ENCODE measurements at places on chromosomes 12 and 14.

GRCh38 chr14:99718811-99719192 lies 34.7 kb downstream of the CYP46A1 start:
- DNase-seq, result no peak

- DNase-seq, result no peak
These were observed 237.9 kb downstream of the IPO8 start for GRCh38 chr12:30457621-30458289.

DNA sequence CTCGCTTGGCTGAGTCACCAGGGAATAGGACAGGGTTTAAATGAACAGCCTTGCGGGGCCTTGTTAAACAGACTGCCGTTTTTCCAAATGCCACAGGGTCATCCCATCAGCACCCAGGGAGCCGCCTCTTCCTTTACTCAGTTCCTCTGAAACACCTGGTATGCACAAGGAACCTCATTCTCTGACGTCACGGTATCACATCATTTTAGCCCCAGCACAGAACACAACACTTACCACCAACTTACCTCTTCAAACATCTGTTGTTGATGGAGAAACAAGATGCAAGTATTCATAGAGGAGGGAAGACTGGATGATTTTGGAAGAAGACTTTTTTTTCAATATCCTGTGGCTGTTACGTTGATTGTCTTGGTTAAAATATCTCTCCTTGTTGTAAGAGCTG lies 535.3 kb upstream of the TMEM132C start:
- DNase-seq, result no peak

DNA sequence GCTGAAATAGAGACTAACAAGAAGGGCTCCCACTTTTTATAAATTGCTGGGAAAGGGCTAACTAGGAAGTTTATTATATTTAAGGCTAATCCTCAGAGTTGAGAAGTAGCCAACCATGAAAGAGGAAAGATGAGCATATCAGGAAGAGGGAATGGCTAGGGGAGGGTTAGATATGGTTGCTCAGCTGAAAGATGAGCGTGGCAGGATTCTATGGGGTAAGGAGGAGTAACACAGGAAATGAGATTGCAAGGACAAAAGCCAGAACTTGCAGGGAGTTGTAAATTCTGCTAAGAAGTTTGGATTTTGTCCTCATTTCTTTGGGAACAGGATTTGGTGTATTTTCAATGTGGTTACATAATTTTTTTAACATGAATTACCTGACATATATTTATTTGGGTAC lies 127.4 kb upstream of the ATP2B1 start:
- DNase-seq, result no peak

- DNase-seq, result no peak
These were observed 216.0 kb upstream of the PRKD1 start for GRCh38 chr14:30143627-30144026.

- DNase-seq, result no peak
These were observed 52.9 kb downstream of the SERPINA3 start for GRCh38 chr14:94665121-94665520.

- DNase-seq, result no peak
These were observed 3.4 kb downstream of the HSD17B6 start for GRCh38 chr12:56766535-56766934.

GRCh38 chr14:54877015-54877702 lies 25.5 kb downstream of the GCH1 start:
- no peak for DNase-seq

DNA sequence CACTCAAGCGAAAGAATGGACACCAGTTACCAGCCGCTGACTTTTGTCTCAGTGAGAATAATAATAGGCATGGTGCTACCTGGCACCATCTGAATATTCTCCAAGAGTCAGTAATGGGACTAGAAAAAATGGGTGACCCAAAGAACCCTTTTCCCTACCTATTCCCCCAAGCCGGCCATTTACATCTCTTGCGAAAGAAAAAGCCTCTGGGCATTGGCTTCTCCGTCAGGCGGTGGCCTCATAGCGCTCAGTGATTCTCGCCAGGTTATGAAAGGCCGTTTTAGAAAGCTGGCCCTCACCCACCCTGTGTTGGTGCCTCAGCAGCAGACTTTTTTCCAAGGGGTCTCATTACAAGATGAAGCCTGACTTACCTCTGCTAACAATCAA lies 523 bp upstream of the SLC6A15 start:
- DNase-seq, result peak; percentile 50

- DNase-seq, result no peak
These were observed 24.6 kb upstream of the APOF start for GRCh38 chr12:56387152-56387736.

DNA sequence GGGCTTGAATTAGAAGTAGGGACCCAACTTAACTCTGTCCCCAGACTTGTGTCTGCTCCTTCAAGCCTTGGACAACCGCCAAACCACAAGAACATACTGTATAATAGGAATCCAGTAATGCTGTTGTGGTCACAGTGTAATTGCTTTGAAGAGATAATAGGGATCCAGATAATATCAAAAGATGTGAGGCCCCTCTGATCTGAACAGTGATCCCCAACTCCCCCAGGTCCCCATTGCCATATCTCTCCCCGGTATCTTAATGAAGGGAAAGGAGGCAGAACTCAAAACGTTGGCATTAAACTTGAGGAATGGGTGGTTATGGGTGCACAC lies 8.5 kb upstream of the PLEKHH1 start:
- DNase-seq, result no peak

DNA sequence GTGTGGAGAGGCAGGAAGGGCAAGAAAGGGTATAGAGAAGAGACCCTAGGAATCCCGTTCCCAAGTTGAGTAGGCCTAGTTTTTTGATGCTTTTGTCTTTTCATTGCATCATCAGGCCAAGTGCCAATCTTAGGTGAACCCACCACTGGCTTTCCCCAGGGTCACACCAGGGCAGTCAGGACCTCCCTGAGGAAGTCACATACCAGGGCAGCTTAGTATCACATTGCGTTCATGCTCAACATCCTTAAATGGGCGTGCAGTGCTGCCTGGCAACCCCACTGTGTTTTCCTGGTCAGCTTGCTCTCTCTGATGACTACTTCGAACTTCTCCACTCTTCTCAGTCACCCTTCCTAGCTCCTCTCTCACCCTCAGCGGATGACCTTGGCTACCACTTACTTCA lies 9.0 kb downstream of the ASIC1 start:
- no peak for DNase-seq

GRCh38 chr12:65740873-65741600 lies 83.2 kb upstream of the HMGA2 start:
- no peak for DNase-seq

DNA sequence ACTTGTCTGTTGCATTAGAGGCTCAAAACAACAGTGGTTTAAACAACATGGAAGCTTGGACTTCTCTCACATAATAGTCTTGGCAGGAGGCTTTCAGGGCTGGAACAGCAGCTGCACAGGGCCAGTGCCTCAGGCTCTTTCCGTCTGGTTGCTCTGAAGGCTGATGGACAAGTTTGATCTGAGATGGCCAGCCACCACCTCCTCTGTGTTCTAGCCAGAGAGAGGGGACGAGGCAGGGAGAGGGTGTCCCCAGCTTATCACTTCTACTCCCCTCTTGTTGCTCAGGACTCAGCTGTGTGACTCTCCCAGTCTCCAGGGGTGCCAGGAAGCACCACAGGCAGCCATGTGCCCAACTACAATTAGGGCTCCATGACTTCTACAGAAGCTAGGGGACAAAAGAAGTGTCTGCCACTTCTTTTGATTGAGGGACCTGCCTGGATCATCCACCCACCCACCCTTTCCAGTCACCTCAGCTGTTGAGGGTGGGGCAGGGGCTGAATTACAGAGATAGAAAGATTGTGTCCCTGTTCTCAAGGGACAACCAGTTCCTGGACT lies 46.6 kb downstream of the SMIM41 start:
- DNase-seq, result no peak

- DNase-seq, result no peak
These were observed 337.9 kb downstream of the NRXN3 start for GRCh38 chr14:78508023-78508422.

GRCh38 chr12:93166541-93167307 lies 211.0 kb upstream of the NUDT4 start:
- DNase-seq, result no peak

DNA sequence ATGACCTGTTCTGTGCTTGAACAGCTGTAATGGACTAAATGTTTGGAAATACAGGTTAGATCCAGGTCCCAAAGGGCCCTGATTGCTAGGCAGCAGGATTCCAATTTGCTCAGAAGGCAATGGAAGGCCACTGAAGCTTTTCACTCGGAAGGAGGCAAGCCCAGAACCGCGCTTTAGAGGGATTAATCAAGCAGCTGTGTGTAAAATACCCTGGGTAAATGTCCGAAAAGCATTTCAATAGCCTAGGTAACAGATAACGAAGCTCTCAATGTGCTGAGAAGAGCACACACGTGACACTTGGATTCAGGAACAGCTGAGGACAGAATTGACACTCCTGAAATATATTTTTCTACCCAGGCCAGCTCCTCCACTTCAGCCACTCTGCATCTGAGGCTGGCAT lies 436.1 kb downstream of the TMEM132D start:
- no peak for DNase-seq

- DNase-seq, result no peak
These were observed 142.7 kb upstream of the SEL1L start for GRCh38 chr14:81676395-81676794.

DNA sequence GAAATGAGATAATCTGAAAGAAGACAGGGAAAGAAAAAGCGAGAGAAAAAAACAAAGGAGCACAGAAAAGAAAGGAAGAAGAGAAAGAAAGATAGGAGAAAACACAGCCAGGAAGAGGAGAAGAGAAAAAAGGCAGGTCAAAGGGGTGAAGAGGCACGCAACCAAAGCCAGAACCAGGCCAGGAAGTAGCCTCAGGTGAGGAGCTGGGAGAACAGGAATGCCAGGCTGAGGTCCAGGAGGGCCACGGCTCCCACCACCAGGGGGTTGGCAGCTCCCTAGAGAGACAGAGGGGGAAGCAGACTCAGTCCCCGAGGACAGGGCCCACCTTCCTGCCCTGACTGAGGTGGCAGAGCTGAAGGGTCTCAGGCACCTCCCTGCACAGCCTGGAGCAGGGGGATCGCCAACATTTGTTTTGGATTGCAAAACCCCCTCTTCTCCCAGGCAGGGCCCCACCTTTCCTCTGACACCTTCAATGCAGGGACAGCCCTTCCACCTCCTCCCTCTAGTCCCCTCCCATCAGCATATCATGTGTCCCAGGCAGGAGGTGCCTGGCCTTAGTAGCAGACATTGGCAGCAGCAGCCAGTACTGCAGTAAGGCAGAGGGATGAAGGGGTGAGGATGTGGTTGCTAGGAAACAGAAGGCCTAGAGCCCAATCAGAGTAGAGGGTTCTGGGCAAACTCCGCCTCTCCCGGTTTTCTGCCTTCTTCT lies 2.0 kb upstream of the AP1G2 start:
- DNase-seq, result peak; percentile 78

- DNase-seq, result no peak
These were observed 3.5 kb upstream of the GYS2 start for GRCh38 chr12:21608196-21608595.

GRCh38 chr14:24207104-24207551 lies 1.6 kb downstream of the TSSK4 start:
- no peak for DNase-seq

- DNase-seq, result no peak
These were observed 214.4 kb downstream of the BCL11B start for GRCh38 chr14:99057576-99058083.

GRCh38 chr12:95890958-95891357 lies 32.2 kb downstream of the SNRPF start:
- DNase-seq, result no peak

DNA sequence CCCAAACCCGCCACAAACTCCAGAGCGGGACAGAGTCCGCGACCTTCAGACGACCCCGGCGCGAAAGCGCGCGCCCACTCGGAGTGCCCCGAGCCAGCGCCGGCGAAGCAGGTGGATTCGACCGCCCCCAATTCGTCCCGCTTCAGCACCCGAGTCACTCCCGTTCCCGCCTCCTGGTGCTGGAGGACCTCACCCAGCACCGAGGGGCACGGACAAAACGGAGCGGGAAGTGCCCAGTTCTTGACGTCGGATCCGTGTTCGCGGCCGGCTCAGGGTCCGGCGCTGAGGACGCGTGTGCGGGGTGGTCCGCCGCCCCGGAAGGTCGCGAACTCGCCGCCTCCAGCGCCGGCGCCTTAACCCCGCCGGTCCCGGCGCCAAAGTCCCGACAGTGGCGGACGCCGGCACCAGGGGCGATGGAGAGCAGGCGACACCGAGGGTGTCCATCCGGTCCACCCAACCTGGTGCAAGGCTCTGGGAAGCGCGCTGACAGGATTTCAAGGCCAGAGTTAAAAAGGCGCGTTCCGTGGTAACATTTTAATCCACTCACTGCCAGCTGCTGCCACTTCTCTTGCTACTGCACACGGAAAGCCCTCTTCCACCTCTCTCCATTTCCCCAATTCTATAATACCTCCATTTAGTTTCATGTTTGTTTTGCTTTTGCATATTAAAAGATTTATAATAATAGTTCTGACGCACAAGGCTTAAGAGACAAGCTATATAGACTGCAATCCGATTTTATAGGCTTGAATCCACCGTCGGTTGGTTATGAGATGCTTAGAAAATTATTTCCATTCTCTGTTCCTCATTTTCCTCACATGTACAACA lies 240.0 kb upstream of the CPNE8 start:
- DNase-seq, result no peak

GRCh38 chr14:55026441-55026792 lies 482 bp downstream of the WDHD1 start:
- DNase-seq, result no peak

GRCh38 chr12:87704374-87704773 lies 324.8 kb downstream of the C12orf50 start:
- no peak for DNase-seq

GRCh38 chr14:96806836-96807235 lies 9.7 kb downstream of the VRK1 start:
- DNase-seq, result no peak

- no peak for DNase-seq
These were observed 129.6 kb upstream of the CDKN3 start for GRCh38 chr14:54267172-54267571.

DNA sequence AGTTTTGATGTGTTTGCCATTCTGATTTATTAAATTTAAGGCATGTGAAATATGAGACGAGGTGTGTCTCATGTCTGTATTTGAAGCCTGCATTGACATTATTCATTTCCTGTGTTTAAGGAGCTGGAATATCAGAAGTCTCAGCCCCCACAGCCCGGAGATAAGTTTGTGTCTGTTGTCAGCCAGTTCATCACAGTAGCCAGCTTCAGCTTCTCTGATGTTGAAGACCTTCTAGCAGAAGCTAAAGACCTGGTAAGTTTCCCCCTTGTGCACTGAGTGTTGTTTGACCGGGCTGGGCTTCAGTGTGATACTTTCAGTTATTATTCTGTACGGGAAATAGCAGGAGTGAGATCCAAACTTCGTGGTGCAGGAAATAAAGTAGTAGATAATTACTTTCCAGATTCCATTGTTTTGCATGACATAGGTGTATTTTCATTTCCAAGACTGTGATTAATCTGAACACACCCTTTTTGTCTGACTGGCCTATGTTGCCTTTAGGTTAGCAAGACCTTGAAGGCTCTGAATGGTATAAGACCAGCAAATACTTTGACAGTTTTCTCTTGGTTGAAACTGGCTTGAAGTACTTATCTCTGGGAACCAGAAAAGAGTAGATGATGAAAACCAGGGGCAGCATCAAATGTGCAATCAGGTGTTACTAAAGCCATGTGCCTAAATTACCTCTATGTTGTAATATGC lies 101.5 kb downstream of the GPR135 start:
- DNase-seq, result no peak

- DNase-seq, result no peak
These were observed 11.8 kb upstream of the ENDOU start for GRCh38 chr12:47736877-47737676.

Data from cerebellar nuclear complex (tissue), 1 donor.